ENCODE measurements at places on chromosomes 7 and 10.

DNA sequence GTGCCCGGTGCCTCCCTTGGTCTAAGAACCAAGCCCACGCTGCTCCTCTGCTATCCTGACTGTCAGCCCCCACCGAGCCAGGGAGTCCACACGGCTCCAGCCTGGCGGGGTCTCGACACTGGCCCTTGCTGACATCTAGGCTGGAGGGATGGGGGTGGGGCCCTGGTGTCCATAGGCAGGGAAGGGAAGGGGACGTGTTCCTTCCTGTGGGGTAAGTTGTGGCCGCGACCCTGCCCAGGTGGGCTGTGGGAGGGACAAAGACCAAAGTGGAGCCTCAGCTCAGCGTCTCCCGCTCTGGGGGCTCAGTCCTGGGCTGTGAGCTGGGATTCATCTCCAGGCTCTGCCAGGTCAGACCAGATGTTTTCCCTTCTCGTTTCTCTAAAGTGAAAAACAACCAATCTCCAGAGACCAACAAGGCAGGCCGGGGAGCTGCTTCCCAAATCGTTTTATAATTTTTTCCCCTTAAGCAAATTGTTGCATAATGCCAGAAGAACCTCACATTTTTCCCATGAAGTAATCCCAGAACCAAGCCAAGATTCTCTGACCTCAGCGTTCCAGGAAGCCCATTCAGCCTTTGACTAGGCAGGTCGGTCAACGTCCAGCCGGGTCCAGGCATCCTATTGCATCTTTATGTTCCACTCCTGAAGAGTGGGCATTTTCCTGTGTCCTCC lies 101.2 kb downstream of the RGS10 start:
- peak; percentile 72 for DNase-seq

DNA sequence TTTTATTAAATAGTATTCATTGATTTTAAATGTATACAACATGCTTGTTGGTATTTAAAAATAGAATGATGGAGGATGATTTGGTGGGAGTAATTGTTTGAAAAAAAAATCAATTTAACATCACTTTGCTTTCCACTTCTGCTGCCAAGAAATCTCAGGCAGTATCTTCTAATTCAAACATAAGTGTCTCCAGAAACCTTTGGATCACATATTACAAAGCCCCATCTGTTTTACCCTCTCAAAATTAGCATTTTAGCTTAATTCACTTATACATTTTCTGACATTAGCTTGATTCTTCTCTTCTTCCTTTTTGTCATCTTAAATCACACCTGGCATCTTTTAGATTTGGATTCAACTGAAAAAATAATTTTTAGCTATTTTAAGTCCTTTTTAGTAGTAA lies 72.9 kb upstream of the KMT2C start:
- DNase-seq: no peak

GRCh38 chr10:122861711-122862161 lies 16.1 kb upstream of the CUZD1 start:
- DNase-seq: peak; percentile 69

GRCh38 chr7:147197006-147197405 lies 1080.4 kb downstream of the CNTNAP2 start:
- no peak for DNase-seq

GRCh38 chr7:8490391-8491045 lies 57.1 kb downstream of the NXPH1 start:
- DNase-seq: no peak

GRCh38 chr7:18420748-18421147 lies 74.8 kb upstream of the HDAC9 start:
- DNase-seq: peak; percentile 38

DNA sequence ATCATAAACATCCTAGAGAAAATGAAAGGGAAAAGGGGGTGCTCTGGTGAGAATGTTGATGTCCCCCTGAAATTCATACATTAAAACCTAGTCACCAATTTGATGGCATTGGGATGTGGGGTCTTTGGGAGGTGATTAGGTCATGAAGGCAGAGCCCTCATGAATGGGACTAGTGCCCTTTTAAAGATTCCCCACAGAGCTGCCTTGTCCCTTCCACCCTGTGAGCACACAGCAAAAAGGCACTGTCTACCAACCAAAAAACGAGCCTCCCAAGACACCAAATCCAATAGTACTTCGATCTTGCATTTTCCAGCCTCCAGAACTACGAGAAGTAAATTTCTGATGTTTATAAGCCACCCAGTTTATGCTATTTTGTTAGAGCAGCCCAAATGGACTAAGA lies 47.6 kb downstream of the OSBPL3 start:
- no peak for DNase-seq

GRCh38 chr7:115634633-115635032 lies 395.9 kb downstream of the TFEC start:
- no peak for DNase-seq

- DNase-seq: peak; percentile 10
Measured at GRCh38 chr10:61052469-61053205, 108.7 kb upstream of the RHOBTB1 start.

DNA sequence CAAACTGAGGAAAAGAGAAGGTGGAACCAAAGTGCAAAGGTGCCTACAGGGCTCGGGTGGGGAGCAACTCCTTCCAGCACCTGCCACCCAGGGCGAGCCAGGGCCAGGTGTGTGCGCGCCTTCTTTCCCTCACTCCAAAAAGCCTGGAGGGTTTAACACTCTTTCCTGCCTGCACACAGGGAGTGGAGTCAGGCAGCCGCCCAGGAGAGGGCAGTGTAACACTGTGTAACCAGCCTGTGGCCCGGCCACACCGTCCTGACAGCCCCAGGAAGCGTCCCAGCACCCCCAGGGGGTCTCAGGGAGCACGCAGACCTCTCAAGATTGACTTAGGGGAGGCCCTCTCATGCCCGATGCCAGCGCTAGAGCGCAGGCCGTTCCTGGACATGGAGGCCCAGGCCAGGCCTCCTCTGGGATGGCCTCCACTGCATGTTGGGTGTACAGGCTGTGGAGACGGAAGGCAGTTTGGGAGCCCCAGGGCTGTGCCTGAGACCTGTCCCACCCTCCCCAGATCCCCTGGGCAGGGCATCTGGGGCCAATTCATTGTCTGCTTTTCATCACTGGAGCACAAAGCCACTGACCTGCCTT lies 13.4 kb downstream of the BRI3 start:
- DNase-seq: peak; percentile 50

GRCh38 chr10:114703377-114704107 lies 45.5 kb upstream of the ABLIM1 start:
- DNase-seq: peak; percentile 38

- DNase-seq: peak; percentile 35
Measured at GRCh38 chr7:48090095-48090805, 1.2 kb downstream of the UPP1 start.

- DNase-seq: peak; percentile 62
Measured at GRCh38 chr7:70694434-70694970, 437.4 kb upstream of the GALNT17 start.

- DNase-seq: peak; percentile 17
Measured at GRCh38 chr7:28957064-28957750, 923 bp downstream of the TRIL start.

DNA sequence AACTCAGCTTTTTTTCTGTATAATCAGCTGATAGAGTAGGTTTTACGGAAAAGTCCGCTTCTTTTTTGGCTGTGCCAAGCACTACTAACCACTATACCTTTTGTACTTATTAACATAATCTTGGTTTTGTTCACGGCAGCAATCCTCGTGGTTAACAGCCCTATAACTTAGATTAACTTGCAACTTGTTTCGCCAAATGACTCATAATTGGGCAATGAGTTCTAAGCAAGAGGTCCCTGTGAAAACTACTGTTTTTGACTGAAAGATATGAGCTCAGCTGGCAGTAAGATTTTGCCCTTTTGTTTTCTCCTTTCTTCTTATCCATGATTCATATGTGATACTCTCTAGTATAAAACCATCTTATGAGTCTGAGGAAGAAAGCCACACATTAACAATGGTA lies 345.0 kb upstream of the PCDH15 start:
- peak; percentile 50 for DNase-seq

GRCh38 chr10:95309958-95310357 lies 19.2 kb upstream of the PDLIM1 start:
- no peak for DNase-seq

DNA sequence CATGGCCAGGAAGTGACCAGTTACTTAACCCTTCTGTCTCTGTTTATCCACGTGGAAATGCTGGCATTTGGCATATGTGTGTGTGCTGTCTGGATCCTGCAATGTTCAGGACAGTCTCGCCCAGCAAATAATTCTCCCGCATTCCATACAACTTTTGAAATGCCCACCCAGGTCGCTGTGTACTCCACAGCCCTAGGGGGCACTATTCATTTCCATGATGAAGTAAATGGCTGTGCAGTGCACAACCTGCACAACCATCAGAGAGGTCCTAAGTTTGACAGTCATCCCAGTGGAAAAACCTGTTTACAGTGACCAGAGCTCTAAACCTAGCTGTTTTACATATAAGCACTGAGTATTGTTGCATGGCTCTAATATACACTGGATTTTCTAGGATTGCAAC lies 38.1 kb downstream of the ZNF503 start:
- no peak for DNase-seq

DNA sequence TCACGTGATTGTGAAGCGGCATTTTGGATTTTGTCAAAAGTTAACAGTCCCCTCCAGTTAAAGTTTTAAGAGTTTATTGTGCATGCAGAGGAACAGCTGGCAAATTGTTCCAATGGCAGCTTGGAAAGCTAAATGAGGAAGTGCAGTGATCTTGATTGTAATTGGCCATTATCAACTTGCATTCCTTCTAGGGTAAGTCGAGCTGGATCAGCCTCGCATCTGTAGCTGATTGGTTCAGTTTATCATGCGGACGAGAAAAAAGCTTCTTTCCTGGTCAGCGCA lies 566 bp downstream of the ZNF789 start:
- peak; percentile 66 for DNase-seq

DNA sequence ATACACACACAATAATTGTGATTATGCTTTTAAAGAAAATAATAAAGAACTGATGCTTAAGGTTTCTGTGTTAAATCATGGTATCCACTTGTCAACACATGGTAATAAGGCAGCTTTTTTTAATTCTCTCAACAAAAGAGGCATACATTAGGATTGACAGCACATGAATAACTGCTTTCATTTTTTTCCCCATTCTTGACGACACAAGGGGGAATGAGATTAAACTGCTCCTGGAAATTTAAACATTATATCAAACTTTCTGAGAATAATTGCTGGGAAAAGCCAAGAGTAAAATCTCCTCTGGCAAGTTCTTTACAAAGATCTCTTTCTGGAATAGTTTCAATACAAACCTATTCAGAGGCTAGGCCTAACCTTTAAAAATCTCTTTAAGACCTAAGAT lies 99.0 kb upstream of the GPR22 start:
- no peak for DNase-seq

DNA sequence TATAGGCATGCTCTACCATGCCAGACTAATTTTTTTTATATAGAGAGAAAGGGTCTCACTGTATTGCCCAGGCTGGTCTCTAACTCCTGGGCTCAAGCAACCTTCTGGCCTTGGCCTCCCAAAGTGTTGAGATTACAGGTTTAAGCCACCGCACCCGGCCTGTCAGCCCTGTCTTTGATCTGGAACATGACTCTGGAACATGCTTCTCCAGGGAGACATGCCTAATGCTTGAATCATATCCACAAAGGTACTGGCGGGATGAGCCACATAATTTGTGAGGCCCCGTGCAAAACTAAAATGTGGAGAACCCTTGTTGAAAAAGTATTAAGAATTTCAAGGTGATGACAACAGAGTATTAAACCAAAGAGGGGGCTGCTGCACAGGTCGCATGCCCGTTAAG lies 282.8 kb downstream of the ARHGAP12 start:
- peak; percentile 69 for DNase-seq

DNA sequence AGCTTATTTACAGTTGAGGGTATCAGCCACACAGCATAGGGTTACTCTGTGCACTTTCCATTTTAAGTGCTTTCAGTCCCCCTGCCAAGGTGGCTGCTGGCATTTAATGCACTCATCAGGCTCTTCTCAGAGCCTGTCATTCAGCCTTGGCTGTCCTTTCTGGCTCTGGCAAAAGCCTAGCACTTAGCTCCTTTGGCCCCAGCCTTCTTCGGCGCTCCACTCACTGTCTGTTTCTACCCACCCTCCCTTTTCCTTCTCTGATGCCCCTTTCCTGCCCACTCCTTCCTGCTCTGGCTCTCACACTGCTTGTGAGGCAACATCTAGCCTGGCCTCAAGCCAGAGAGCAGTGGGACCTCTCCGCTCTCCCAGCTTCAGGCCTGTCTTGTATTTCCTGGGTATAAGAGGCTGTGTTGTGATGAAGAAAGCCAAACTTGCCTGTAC lies 60.2 kb downstream of the WIPF3 start:
- peak; percentile 7 for DNase-seq

GRCh38 chr10:126087796-126088505 lies 191.6 kb downstream of the FANK1 start:
- peak; percentile 53 for DNase-seq

GRCh38 chr10:6140141-6140841 lies 51.5 kb downstream of the RBM17 start:
- DNase-seq: no peak

DNA sequence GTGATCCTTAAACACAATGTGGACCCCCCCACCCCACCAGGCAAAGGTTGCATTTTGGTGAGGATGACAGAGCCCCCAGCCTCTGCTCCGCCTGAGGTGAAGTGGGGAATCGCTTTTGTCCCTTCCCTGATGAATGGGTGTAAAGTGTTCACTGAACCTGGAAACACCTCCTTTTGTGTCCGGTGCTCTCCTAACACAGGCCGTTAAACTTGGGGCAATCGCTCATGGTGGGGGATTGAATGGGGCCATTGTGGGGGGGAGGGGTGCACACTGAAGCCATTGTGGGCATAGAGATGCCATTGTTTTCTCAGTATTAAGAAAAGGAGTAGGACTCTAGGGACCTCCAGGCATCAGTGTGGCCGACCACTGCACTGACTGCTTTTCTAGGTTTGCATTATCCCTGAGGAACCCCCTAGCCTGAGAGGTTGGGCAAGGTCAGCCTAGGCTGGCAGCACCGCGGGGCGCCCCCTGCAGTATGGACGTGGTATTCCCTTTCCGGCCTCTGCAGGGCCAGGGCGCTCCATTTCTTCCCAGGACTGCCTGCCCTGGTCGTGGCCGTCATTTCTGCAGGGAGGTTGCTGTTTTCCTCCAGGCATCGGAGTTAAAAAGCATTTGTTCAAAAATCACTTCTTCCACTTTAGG lies 158.3 kb downstream of the TCF7L2 start:
- DNase-seq: no peak

Measured in fibroblast of skin of right biceps (primary cell).